ENCODE measurements at places on chromosomes 5 and 9.

DNA sequence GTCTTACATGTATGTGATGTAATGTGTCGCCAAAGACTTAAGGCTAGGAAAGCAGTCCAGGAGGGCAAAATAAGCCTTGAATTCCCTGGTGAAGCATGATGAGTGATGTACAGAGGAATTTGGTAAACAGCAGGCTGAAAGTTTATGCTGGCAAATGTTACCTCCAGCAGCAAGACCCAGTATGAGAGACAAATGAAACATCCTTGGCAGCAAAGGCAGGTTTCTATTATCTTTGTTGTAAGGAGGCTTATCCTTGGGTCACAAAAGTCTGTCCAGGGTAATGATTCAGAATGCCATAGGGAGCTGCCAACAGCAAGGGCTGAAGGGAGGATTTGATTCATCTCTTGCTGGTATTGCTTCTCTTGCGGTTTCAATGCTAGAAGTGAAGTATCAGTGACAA is 75.9 kb upstream of the HTR4 start:
- no peak for DNase-seq

GRCh38 chr9:87950765-87951488 is 23.4 kb downstream of the CDK20 start:
- no peak for DNase-seq

DNA sequence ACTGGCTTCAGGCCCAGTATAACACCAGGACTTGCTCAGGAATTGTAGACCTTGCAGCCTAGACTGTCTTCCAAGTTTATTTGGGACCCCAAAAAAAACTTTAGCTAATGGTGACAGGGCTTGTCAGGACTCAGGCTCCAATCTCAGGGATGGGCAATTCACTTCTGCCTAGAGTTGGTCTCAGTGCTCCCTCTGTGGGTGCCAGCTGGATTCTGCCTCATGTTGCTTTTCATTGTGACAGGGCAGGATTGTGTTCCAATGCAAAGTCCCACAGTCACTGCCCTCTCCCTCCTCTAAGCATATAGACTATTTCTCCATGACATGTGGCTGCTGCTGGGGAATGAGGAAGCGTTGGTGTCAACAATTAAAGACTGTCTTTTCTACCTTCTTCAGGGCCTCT is 174.7 kb downstream of the CYLC2 start:
- no peak for DNase-seq

DNA sequence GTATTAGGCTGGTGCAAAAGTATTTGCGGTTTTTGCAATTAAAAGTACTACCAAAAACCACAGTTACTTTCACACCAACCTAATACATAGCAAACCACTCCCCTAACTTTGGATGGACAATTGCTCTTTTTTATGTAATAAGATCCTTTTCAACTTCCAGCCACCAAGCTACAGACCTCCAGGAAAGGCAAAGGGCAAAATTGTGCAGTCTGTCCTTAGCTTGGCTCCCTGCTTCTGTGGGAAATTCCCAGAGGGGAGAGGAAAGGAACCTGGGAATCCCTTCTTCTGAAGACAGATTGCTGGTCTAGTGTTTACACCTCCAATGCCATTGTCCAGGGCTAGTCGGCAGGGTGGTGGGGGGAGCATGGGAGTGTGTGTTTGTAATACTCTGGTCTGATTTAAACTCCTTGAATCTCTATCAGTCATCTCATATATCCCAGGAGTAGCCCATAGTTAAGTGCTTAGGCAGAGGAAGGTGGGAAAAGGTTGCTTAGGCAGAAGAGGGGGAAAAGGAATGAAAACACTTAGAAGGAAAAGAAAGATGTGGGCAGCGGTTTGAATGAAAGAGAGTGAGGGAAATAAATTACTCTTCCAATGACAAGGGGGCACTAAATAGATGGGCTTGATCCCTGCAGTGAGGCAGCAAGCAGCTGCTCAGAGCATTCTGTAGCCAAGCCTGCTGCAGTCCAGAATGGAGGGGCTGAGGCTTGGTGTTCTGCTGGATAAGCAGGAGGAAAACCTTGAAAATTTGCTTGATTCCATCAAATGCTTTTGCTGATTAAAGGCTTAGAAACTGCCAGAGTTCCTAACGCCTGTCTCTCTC is 86.9 kb upstream of the MAP1B start:
- no peak for DNase-seq
